ENCODE measurements at places on chromosomes 5 and 9.

- DNase-seq: no peak
Observed at GRCh38 chr9:27428551-27428950, 95.5 kb upstream of the IFNK start.

GRCh38 chr5:68766952-68767464, 326.8 kb upstream of the SLC30A5 start:
- DNase-seq: no peak

DNA sequence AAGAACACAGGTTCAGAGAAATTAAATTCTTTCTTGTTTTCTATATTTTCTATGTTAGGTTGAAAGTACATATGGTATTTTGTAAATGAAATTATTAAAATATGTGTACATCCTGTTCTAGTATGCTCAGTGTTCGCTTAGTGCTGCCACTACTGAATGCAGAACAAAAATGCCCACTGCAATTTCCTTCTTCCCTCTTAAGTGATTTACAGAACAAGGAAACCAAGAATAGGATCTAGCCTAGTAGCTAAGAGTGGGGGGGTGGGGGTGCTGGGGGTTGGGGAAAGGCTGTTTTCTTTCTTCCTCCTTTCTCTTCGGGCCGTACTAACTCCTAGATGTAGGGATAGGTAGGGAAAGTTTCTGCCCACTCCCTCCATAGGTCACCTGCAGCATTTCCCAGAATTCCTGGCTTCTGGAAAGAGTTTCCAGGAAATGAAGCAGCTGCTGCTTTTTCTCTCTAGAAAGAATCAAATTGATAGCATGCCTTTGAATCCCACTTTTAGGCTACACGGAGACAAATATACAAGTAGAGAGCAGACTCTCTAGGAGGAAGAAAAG, 15.7 kb downstream of the SPATA9 start:
- DNase-seq: no peak

- no peak for DNase-seq
Observed at GRCh38 chr9:21677834-21678233, 124.6 kb upstream of the MTAP start.

DNA sequence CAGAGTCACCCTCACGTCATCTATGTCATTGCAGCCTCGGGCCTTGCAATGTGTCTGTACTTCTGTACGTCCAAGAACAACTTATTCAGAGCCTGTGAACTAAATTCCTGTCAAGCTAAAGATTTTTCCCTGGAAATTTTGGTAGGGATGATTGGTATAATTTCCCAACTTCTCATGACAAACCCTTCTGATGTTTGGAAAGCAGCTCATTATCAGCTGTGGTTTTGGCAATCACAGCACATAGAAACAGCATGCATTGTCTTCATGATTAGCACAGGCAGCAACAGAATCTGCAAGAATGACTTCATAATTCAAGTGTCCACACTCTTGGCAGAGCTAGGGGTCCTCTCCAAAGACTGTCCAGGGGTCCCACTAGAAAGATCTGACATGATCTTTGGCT, 49.5 kb downstream of the APBA1 start:
- no peak for DNase-seq

- DNase-seq: no peak
Observed at GRCh38 chr5:178535299-178536175, 54.7 kb downstream of the COL23A1 start.

DNA sequence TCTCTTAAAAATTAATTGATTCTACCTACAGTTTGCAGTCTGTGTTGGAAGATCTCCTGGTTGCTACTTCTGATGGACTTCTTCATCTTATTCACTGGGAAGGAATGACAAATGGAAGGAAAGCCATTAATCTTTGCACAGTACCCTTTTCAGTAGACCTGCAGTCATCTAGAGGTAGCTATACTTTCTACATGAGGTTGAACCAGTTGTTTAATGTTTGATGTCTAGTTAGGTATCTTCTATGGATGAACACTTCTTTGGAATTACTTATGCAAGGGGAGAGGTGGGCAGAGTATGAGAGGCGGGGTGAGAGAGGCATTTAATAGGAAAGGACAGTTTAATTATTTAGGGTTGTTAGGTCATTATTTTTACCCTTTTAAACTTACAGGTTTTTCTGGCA, 91.2 kb downstream of the RIC1 start:
- no peak for DNase-seq

- DNase-seq: no peak
Observed at GRCh38 chr5:7902201-7902600, 33.3 kb downstream of the MTRR start.

- DNase-seq: no peak
Observed at GRCh38 chr5:31023105-31023504, 170.4 kb upstream of the CDH6 start.

DNA sequence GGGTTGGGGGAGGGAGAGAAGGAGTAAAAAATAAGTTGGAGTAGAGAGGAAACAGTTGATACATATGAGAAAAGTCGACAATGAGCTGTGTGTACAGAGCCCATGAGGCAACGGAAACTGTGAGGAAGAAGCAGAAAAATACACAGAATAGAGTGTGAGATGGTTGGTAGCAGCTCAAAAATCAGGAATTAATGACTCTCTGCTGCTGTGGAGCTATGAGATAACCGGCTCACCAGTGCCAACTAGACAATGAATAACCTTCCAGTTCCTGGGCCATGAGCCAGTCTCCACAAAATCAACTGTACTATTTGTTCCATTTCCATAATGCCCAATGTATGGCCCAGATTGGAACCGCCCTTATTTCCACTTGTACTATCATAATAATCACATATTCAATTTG, 53.1 kb upstream of the NREP start:
- DNase-seq: no peak

DNA sequence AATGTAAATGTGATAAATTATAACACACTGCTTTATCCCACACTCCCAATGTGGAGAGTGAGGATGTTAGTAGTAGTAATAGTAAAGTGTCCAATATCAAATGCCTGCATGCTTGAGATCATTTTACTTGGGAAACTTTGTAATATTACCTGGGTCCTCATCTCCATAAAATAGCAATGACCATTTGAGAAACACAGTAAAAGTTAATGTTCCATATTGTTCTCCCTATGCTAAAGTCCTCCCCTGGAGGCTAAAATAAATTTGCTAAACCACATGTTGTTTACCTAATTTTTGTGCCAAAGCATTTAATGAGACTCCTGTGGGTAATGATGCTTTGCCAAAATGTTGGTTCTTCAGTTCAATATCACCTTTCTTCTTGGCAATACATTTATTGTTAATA, 291.2 kb downstream of the CDH10 start:
- no peak for DNase-seq

DNA sequence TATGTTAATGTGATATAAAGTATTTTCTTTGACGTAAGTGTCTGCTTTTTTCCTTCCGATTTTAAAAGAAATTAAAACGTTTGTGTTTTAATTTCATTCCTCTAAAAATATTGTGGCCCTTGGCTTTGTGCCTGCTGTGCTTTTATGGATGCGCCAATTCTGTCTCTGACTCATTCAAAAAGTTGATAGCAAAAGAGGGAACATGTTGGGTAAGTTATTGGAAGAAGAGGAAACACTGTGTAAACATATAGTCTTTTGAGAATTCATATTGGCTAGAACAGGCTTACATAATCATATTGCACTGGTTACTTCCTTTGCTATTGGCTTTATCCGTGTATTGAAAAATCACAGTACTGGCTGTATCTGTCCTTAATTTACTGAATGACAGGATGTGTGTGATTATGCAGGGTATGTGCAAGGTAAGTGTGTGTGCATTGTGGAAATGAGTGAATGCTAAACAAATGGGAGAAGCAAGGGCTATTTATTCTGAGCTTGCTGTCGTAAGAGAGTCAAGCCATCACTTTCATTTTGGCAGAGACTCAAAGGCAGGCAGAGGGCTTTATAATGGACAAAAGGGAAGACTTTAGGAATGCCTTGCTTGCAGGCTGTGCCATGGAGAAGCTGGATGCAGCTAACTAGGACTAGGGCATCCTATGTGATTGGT, 67.8 kb downstream of the SGCD start:
- no peak for DNase-seq

DNA sequence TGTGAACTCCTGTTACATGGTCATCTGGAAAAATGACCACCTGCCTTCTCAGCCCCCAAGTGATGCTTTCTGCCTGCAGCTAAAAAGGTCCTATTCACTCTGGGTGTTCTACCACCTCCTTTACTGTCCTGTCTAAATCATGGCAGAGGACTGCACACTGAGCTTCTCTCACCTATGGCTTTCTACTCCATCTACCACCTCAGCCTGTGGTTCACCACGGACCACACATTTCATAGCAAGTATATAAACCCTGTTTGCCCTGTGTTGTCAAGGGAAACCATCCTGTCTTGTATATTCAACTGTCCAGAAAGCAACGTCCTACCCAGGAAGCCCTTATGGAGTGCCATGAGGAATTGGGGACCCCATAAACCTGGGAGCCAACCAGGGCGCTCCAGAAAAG, 167.4 kb upstream of the ITGA1 start:
- DNase-seq: no peak

GRCh38 chr5:76683816-76684731, 31.9 kb upstream of the F2R start:
- DNase-seq: no peak

GRCh38 chr5:72654231-72654630, 147.0 kb upstream of the ZNF366 start:
- DNase-seq: no peak

- no peak for DNase-seq
Observed at GRCh38 chr5:66223637-66224036, 79.5 kb downstream of the SREK1 start.

- no peak for DNase-seq
Observed at GRCh38 chr9:70539001-70539400, 124.5 kb upstream of the KLF9 start.

GRCh38 chr5:137822158-137822764, 45.4 kb upstream of the MYOT start:
- no peak for DNase-seq

- no peak for DNase-seq
Observed at GRCh38 chr9:37679649-37680402, 29.1 kb downstream of the FRMPD1 start.

- no peak for DNase-seq
Observed at GRCh38 chr9:98869866-98870265, 62.4 kb downstream of the GALNT12 start.

DNA sequence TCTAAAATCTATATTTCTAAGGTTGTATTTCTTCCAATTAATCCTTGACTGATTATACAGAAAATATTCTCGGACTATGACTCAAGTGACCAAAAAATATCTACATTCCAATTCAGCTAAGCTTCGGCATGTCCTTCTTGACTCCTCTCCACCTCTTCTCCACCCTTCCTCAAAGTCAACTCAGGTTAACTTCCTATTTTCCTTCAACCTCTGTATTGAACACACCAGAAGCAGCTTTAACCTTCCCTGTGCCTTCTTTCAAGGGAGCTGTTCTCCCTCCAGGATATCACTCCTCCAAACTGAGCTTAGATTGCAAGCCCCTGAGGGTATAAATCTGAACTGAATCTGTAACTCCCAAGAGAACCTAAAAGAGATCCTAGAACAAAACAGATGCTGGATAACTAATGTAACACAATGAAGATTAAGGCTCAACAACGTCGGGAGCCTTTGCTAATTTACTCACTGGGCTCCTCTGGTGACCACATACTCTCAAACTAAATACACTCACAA, 1.1 kb downstream of the SLCO4C1 start:
- DNase-seq: no peak

DNA sequence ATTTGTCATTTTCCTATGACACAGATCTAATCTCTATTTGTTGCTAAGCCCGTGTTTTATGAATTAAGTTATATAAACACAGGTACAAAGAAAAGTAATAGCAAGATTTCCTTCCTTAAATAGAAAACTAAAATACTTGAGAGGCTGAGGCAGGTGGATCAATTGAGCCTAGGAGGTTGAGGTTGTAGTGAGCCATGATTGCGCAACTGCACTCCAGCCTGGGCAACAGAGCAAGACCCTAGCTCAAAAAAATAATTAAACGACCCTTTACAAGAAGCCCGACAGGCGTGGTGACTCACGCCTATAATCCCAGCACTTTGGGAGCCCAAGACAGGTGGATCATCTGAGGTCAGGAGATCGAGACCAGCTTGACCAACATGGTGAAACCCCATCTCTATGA, 36.8 kb downstream of the FAM169A start:
- no peak for DNase-seq

- DNase-seq: no peak
Observed at GRCh38 chr5:120539471-120539870, 75.4 kb downstream of the PRR16 start.

- DNase-seq: no peak
Observed at GRCh38 chr9:114083666-114084065, 5.6 kb upstream of the AMBP start.

- no peak for DNase-seq
Observed at GRCh38 chr5:68714810-68715209, 379.0 kb upstream of the SLC30A5 start.
